ENCODE measurements at places on chromosomes 12 and 14.

- peak; percentile 13 for DNase-seq
Observed at GRCh38 chr12:14956024-14956891, 5.1 kb downstream of the ARHGDIB start.

GRCh38 chr12:72493407-72493806 is 221.2 kb downstream of the TRHDE start:
- DNase-seq, result no peak

DNA sequence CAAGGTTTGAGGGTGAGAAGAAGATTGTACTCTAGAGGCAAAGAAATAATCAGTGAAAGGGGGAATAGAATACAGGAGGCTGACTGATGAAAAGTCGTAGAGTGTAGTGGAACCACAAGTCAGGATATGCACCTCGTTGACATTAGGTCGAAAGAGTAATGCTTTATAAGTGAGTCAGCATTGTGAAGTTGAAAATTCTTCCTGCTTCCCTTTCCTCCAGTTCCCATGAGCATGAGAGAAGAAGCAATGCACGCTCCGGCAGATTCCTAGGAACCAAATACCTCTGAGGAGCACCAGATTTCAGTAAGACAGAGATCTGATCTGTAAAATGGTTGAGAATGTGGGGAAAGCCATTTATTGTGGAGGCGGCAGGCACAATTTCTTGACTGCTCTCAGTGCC is 16.5 kb downstream of the CCER1 start:
- DNase-seq, result no peak

DNA sequence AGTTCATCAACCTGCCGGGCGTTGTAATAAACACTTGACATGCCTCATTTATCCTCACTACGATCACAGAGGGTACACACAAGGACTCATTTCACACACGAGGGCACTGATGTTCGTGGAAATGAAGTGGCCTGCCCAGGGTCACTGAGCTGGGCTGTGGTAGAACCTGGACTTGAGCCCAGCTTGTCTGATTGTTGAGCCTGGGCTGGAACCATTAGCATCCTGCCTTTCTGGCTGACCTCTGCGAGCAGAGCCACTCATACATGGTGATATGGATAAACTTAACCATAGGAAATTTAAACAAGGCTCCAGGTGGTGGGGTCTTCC is 16.6 kb upstream of the JDP2 start:
- DNase-seq, result no peak

- no peak for DNase-seq
Observed at GRCh38 chr12:126719912-126720705, 1546.9 kb upstream of the TMEM132C start.

- no peak for DNase-seq
Observed at GRCh38 chr12:111636209-111636945, 37.3 kb upstream of the ATXN2 start.

DNA sequence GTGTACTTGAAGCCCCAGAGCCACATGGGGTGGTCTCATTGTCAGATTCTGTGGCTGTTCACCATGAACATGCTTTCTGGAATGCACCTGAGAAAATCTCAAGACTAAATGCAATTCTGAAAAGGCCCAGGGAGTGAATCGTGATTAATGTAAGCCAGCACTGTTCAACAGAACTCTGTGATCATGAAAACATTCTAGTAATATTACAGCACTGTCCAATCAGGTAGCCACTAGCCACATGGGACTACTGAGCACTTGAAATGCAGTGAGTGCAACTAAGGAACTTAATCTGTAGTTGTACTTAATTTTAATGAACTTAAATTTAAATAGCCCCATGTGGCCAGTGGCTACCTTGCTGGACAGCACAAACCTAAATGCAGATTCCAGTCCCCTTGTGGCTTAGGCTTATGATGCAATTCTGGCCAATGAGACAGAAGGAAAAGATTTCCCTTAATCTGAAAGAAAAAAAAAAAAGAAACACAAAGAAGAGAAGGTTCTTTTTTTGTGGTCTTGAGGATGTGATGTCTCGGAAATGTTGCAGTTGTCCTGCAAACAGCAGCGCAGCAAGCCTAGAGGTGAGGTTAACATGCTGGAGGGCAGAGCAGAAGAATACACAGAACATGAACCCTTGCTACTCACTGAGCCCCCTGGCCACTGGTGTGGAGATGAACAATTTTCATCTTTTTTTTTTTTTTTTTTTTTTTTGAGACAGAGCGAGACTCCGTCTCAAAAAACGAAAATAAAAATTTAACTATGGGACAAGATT is 48.2 kb downstream of the SPPL3 start:
- DNase-seq, result no peak

- DNase-seq, result no peak
Observed at GRCh38 chr12:117298191-117298590, 63.2 kb downstream of the NOS1 start.

- DNase-seq, result peak; percentile 28
Observed at GRCh38 chr12:44157359-44157758, 321.5 kb downstream of the TMEM117 start.
